ENCODE measurements at places on chromosomes 6 and 20.

DNA sequence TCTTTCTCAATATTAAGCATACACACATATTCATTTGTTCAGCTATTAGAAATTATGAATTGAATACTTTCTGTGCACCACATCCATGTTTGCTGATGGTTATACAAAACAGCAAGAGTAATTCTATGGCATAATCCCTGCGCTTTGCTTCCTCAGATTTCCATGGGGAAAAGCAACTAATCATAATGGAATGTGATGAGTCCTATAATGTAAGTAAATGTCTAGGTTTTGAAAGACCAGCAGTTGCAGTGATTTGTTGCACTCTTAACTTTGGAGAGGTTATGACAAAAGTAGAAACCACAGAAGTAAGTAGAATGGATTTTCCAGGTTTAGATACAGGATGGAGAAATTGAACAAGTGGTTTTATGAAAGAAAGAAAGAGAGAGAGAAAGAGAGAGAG, 652.1 kb downstream of the CBLN4 start:
- DNase-seq = no peak

DNA sequence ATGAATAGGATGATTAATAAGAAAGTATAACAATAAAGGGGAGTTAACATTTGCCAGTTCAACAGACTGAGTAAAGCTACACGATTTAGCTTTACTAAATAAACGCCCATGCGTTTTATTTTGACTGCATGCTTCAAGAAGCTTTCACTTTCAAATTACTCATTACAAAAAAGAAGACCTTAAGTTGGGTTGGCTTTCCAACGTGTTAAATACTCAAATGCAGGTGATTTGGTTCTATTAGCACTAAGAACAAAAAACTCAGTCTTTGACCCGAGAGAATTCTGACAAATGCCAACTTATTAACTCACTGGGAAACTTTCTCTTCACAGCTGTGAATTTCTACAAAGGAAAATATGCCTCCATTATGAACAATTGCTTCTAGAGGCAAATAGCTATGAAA, 24.8 kb downstream of the RNF146 start:
- no peak for DNase-seq

DNA sequence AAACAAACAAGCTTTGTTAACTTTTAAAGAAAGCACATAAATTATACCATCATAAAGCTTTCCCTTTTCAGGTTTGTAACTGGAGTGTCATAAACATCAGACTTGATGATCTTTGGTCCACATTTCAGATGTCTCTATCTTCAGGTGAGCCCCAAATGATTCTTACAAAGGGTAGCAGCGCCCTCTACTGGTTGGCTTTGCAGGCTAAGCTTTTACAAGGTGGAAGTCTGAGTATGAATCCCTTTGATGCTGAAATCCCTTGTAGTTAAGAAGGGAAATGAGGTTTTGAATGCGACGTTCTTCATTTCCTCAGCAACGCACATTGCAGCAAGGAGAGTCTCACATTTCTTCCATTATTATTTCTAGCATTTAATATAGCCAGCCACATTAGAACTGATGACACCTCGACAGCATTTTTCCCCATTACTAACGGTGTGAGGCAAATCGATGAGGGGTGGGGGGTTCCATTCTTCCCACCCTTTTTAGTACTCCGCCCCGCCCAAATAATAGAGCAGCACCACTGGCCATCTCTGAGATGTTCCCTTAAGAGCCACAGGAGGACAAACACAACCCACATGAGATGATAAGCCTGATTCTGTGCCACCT, 126.3 kb upstream of the NT5E start:
- peak; percentile 4 for DNase-seq

GRCh38 chr6:118780668-118781067, 113.3 kb upstream of the ASF1A start:
- no peak for DNase-seq

GRCh38 chr20:38181971-38182370, 16.9 kb upstream of the TGM2 start:
- no peak for DNase-seq

- DNase-seq = no peak
These were observed 329.7 kb downstream of the BTBD9 start for GRCh38 chr6:38310061-38310460.

DNA sequence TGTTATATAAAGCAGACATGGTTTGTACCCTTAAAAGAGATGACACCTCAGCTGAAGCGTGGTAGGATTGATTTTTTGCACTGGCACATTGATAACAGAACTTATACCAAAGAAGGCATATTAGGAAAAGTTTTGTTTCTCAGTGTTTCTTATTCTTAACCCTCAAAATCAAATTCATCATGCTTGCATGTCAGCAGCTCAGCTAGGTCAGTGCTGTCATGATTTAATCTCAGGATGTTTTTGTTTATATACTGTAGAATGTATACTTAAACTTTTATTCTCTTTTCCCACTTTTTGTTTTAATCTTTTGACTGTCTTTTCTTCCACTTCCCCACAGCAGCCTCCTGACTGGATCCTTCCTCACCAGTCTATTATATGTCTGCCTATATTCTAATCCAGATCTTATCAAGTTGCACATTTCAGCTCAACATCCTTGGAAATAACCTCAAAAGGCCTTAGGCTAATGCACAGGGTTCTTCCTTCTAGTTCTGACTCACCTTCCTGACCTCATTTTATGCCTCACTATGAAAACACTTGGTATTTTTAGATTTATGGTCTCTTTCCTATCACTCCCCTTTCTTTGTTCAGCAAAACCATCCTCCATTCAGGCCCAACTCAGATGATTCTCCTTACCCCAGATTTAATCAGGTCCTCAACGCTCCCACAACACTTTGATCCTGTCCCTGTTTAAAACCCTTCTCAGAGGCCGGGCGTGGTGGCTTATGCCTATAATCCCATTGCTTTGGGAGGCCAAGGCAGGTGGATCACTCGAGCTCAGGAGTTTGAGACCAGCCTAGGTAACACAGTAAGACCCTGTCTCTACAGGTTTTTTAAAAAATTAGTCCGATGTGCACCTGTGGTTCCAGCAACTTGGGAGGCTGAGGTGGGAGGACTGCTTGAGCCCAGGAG, 7.2 kb downstream of the HEBP2 start:
- no peak for DNase-seq

DNA sequence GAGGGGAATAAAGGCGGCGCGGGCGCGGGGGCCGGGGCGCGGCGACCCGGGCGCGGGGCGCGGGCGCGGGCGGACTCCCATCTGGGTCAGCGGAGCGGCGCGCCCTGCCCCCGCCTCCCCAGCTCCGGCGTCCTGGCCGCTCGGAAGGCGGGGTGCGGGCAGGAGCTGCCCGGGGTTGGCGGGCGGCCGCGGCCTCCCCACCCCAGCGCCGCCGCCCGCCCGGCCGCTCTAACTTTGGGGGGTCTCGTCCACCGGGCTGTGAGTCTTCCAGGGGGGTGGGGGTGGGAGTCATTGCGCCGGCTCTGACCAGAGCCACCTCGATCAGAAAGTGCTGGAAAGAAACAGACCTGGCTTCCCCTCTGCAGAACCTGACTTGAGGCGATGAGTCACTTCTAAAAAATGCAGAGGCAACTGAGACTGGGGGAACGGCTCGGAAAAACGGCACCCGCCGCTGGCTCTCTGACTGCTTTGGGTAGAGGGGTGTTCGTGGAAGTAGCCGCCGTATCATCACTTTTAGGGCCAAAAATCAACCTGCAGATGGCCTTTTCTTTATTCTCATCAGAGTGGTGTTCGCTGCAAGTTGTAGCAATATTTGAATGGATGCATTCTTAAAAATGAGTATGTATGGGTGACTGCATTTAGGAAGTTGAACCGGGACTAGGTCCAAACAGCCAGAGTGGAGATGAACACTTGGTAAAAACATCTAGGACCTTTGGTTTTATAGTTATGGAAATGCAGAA, 667 bp downstream of the CAP2 start:
- peak; percentile 45 for DNase-seq

DNA sequence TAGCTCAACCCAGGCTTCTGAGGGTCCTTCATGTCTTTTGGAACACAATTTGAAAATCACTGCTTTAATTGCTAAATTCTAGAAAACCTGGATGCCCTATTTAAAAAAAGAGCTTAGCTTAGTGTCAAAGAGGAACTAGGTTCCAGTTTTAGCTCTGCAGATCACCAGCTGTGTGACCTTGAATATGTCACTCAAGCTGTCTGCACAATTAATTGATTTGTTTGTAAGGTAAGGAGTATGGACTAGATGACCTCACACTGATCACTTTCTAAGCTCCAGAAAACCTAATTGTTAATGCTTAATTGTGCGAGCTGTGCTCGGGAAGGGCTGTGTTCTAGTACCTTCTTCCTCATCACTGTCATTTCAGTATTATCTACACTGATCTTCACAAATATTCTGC, 26.2 kb downstream of the UTRN start:
- no peak for DNase-seq

DNA sequence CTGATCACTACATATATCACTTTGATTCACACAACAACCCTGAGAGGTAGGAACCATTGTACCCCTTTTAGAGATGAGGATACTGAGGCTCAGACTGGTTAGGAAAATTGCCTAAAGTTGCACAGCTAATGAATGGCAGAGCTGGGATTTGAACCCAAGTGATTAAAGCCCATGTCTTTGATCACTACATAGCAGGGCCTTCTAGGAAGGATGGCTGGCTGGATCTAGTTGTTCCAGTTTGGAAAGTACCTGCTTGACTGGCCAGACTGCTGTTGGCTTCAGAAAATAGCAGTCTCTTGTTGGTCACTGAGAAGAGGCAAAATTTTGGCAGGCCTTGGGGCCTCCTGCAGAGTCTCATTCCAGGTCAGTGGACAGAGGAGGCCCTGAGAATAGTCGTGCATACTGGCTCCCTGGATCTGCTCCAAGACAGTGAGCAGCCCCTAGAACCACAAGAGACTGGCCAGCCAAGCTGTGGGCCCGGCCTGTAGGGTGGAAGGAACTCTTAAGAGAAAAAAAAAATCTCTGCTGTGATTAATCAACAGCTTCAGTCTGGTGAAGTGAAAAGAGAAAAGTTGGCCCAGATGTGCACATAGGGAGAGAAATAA, 17.5 kb downstream of the PPARD start:
- peak; percentile 61 for DNase-seq

DNA sequence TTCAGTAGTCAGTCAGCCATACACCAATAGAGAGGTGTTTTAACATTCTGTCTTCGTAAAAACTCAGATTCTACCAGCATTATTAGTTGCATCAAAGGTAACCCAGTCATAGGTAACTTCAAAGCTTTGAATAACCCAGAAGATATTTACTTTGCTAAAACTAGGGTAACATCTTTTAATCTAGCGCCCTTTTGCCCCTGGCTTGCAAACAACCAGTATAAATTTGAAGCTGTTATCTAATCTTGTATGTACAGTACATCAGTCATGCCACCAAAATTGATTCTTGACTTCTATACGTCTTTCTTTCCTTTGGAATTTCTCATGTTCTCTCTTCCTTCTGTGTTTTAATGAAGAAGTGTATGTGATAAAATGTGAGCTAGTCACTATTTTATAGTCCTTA, 109.3 kb downstream of the LIN28B start:
- no peak for DNase-seq

GRCh38 chr6:38445336-38445735, 194.4 kb downstream of the BTBD9 start:
- DNase-seq = no peak

DNA sequence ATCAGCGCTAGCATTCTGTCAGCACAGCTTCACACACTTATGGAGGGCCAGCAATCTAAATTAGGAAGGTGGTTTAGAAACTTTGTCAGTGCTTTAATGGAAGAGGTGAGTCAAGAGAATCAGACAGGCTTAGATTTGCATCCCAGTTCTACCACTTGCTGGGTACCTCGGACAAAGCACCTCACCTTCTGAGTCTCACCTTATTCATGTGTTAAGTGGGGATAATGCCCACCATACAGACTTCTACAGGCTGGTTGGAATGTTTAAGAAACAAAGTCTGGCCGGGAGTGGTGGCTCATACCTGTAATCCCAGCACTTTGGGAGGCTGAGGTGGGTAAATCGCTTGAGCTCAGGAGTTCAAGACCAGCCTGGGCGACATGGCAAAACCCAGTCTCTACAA, 12.2 kb upstream of the STK35 start:
- no peak for DNase-seq

DNA sequence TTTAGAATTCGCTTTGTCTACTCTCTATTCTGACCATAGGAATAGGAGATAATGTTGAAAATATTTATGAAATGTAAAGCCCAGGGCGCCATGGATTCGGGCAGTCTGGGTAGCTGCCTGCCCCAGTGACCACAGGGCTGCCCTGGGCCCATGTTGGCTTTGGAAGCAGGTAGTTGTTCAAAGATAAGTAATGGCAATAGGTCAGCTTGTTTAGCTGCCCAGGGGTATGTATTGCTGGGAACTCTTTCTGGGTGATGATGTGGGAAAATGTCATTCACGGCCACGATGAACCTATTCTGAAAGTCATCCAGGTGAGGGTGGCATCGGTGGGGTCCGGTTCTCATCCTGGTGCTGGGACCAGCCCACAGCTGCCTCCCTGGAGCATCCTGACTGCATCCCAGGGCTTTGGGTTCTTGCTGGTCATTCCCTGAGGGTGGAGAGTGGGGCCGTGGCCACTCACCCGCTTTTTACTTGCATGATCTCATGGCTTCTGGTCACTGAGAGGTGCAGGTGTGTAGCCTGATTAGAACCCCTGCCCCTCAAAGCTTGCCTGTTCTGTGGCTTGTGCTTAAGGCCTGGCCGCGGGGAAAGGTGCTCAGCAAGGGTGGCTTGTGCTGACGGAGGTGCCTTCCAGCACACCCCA, 102.8 kb downstream of the ERMARD start:
- no peak for DNase-seq

DNA sequence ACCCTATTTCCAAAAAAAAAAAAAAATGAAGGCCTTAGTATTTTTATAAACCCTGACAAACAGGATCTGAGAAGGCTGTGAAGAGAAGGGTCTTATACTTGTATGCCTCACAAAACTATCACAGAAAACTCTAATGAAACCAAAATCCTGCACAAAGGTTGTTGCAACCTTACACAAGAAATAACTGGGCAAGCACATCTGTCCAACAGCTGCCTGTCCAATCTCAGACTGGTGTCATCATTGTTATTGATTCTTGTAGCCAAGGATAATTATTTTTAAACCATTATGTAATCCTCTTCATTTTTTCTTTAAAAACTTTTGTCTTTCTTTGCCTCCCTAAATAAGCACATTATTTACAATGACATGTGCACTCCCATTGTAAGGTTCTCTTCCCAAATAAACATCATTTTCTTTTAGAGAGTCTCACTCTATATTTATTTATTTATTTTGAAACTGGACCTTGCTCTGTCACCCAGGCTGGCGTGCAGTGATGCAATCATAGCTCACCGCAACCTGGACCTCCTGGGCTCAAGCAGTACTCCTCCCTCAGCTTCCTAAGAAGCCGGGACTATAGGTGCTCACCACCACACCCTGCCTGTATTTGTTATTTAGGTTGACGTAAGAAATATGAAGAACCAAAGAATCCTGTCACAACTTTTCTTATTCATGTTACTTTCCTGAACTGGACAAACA, 697.1 kb downstream of the DOK5 start:
- no peak for DNase-seq

- DNase-seq = no peak
These were observed 35.0 kb downstream of the SESN1 start for GRCh38 chr6:109059571-109060021.

DNA sequence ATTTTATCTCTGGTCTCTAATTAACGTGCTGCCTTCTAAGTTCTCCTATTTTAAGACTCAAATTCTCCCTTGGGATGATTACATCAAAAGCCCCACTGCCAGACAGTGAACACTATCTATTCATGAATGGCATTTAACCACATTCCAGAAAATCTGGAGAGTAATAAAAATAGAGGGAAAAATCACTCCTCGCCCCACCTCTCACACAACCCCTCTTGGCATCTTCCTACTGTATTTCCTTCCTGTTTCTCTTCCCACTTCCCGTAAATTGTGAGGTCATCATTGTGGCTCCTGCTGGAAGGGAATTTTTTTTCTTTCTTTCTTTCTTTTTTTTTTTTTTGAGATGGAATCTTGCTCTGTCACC, 31.5 kb downstream of the RAB44 start:
- no peak for DNase-seq

GRCh38 chr20:37886851-37887297, 16.1 kb upstream of the VSTM2L start:
- DNase-seq = no peak
